ENCODE measurements at places on chromosomes 16 and 17.
A peak's percentile ranks its signal among the peaks of the same experiment; 100 is the strongest.

DNA sequence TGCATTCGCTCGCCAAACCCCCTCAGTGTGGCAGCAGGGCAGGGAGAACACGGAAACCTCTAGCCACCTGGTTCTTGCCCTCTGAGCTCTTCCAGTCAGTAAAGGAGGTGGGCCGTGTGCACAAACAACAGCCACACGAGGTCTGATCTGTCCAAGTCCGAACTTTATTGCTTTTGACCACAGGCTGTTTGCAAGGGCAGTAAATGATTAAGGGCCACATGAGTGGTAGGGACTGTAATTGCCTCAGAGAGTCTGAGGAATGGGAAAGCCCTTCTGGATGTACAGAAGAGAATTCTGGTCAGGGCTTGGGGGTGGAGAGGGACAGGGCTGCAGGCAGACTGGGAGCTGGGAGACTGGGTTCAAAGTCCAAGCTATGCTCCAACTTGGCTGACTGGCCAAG is 75.7 kb upstream of the LHX1 start:
- no peak for DNase-seq

DNA sequence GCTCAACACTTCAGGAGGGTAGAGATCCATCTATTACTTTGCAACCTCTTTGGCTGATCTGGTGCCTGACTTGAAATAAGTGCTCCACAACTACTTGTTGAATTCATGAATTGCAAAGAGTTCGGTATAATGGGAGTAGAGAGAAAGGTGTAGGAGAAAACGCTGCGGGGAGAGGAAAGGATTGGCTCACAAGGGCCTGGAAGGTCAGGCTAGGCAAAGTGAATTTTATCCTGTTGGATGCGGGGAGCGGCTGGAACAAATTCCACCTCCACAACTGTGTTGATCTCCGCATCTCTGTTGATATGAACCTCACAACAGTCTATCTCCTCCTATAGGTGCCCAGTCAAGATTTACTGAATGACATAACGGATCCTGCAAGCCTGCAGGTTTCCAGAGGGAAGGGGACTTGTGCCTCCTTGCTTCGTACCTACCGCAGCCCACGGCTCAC is 684 bp downstream of the SLX4 start:
- peak; percentile 38 for DNase-seq

- DNase-seq = peak; percentile 32
Measured at GRCh38 chr16:67444259-67445125, 13.6 kb downstream of the HSD11B2 start.

DNA sequence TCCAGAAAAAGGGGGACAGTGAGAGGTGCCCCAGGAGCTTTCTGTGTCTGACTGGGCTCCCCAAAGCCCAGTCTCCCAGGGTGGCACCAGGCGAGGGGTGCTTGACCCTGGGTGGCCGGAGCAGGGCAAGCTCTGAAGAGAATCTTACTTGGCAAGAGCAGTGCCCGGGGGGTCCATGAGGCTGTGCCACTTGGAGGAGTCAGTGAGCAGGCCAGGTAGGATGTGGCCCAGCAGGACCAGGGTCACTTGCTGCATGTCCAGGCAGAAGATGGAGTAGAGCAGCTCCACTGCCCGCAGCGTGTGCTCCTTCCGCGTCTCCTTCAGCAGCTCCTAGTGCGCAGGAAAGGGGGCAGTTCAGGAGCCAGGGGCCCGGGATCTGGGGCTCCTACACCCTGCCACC is 7.3 kb downstream of the CSF3 start:
- DNase-seq = no peak

- no peak for DNase-seq
Measured at GRCh38 chr16:47506800-47507199, 45.7 kb downstream of the PHKB start.

Measured in NCI-H1417 (cell line).